ENCODE measurements at places on chromosomes 16 and 17.

DNA sequence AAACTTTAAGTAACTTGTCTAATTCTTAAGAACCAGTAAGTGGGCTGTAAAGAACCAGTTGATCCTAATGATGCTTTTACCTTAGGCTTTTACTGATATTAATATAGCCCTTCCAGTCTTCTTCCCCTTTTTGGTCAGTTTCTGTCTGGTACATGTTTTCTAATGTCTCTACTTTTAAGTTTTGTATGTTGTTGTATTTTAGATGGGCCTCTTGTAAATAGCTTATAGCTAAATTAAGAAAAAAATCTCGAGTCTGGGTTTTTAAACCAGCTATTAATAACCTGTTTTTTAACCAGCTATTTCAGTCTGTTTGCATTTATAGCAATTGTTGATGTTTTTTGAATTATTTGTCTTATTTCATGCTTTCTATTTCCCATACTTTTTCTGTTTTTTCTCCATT is 79.0 kb downstream of the PITPNC1 start:
- DNase-seq = no peak

GRCh38 chr16:49661465-49662187 is 194.3 kb downstream of the ZNF423 start:
- no peak for DNase-seq

GRCh38 chr16:71203631-71204030 is 26.9 kb downstream of the HYDIN start:
- DNase-seq = no peak

DNA sequence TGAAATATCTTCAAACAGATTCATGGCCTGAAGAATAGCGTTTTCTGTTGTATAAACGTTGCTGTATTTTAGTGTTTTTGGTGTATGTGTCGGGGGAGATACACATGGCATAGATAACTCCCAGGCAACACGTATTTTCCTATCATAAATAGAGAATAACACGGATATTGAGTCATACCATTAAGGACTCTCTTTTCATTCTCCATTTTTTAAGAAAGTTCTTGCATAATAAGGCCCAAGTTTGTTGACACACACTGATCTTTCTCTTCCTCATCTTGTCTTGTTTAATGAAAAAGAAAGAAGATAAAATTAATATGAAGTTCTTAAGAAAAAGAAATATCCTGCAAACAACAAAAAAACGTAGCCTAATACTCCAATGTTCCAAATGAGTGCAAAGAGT is 13.4 kb downstream of the ABCA8 start:
- DNase-seq = no peak

- DNase-seq = no peak
These were observed 381.5 kb downstream of the CPPED1 start for GRCh38 chr16:12422233-12422632.

GRCh38 chr16:14077918-14078317 is 6.8 kb downstream of the MRTFB start:
- DNase-seq = no peak

DNA sequence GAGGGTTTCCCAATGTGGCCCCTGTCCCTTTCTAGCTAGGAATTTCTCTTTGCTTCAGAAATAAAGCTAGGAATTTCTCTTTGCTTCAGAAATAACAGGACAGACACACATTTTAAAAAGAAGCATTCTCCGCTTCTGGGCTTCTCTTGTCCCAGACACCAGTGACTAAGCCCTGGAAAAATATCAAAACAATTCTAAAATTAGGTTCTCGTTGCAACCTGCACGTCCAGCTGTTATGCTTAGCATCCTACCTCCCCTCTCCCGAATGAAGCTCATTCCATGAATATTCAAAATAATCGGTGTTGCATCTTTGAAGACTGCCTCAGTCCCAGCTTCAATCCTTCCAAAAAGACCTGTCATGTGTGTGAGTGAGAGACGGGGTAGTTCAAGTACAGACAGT is 45.6 kb upstream of the WSCD1 start:
- no peak for DNase-seq

- peak; percentile 98 for DNase-seq
These were observed 19.0 kb downstream of the CENPX start for GRCh38 chr17:82003411-82004381.

- DNase-seq = no peak
These were observed 130.4 kb upstream of the PMFBP1 start for GRCh38 chr16:72302332-72302731.

GRCh38 chr17:61517265-61517664 is 65.0 kb downstream of the TBX4 start:
- no peak for DNase-seq

DNA sequence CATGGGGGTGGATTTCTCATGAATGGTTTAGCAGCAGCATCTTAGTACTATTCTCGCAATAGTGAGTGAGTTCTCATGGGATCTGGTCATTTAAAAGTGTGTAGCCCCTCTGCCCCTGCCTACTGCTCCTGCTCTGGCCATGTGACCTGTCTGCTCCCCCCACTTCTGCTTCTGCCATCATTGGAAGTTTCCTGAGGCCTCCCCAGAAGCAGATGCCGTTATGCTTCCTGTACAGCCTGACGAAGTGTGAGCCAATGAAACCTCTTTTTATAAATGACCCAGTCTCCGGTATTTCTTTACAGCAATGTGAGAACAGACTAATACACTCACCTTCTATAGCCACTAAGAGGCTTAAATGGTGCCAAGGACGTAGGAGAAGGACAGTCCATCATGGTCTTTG is 51.5 kb downstream of the NOL11 start:
- no peak for DNase-seq

DNA sequence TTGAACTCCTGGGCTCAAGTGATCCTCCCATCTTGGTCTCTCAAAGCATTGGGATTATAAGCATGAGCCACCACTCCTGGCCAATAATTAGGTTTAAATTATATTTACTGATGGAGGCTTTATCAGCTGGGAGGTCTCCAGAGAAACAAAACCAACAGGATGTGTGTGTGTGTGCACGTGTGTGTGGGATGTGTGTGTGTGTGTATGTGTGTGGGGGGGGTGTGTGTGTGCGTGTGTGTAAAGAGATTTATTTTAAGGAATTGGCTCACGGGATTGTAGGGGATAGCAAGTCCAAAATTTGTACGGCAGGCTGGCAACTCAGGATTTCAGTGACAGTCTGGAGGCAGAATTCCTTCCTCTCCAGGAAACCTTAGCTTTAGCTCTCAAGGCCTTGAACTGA is 4.6 kb downstream of the MMP25 start:
- DNase-seq = no peak

All from urothelium cell line (cell line).